SK-MEL-5 (cell line): ENCODE measurements at places on chromosomes 1 and 21.

GRCh38 chr1:200427744-200428143, 17.9 kb upstream of the ZNF281 start:
- no peak for DNase-seq

GRCh38 chr1:72547412-72547811, 265.1 kb upstream of the NEGR1 start:
- no peak for DNase-seq

- DNase-seq = no peak
These were observed 30.2 kb downstream of the LPAR3 start for GRCh38 chr1:84862810-84863251.

DNA sequence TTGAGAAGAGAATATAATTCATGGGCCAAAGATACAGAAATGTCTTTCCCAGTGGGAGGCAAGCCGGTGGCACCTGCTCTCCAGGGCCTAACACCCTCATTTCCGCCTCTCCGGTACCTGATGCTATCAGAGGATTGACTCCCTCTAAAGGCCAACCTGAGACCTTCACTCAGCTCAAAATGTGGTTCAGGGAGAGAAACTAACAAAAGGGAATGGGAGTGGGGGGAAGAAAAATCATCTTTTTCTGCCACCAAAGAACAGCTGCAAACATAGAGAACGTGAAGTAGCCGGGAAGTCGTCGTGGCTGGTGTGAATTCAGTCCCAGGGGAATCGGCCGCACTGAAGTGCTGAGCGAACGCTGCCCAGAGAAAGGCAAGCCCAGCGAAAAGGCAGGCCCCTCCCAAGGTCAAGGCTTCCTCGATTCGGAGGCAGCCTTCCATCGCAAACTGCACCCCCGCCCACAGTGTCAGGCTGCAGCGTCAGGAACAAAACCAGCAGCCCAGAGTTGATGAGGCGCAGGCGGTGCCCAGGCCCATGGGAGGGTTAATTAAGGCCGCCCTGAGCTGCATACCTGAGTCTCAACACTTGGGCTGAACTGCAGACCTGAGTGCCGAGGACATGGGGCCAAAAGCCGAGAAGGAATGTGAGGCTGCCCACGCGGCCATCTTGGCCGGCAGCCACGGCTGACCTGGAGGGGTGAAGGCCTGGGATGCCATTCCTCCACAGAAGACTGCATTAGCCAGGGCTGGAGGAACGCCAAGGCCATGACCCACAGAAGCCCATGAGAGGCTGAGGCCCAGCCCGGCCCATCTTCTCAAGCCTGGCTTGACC, 160.2 kb downstream of the PSMG1 start:
- no peak for DNase-seq

GRCh38 chr1:167332503-167332902, 111.8 kb downstream of the POU2F1 start:
- no peak for DNase-seq

GRCh38 chr1:223006917-223007648, 136.0 kb downstream of the TLR5 start:
- DNase-seq = no peak

- DNase-seq = no peak
These were observed 9.1 kb upstream of the C1QA start for GRCh38 chr1:22627331-22627730.

DNA sequence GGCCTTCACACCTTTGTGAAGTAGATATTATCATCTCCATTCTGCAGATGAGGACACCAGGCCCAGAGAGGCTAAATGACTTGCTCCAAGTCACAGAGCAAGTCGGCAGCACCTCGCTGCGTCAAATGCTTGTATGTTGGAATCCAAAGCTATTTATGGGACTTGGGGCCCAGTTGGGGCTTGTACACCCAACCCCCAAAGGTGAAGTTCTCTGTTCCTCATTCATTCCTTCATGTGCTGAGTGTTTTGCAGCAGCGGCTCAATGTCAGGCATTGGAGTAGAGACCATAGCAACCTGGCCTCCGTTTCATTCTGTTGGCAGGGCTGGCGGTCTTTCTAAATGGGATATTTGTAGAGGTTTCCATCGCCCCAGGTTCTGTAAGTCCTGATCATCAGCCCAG, 113.4 kb upstream of the SLC25A33 start:
- no peak for DNase-seq

- DNase-seq = no peak
These were observed 14.6 kb upstream of the AHDC1 start for GRCh38 chr1:27618341-27619082.

DNA sequence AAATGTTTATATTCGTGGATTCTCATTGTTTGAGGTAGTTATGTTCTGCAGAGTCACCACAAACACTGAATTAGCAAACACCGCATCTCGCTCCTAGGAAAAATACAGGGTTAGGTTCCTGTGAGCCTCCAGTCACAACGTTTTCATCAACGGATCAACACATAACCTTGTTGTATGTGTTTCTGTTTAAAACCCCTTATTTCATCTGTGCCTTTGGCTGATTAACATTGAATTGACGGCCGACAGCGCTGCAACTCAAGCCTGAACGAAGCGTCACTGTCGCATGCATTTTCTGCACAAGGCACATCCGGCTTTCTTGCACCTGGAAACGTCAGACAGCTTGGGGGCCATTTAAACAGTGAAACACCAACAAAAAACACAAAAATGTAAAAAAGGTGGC, 8.4 kb downstream of the SLC45A1 start:
- no peak for DNase-seq

DNA sequence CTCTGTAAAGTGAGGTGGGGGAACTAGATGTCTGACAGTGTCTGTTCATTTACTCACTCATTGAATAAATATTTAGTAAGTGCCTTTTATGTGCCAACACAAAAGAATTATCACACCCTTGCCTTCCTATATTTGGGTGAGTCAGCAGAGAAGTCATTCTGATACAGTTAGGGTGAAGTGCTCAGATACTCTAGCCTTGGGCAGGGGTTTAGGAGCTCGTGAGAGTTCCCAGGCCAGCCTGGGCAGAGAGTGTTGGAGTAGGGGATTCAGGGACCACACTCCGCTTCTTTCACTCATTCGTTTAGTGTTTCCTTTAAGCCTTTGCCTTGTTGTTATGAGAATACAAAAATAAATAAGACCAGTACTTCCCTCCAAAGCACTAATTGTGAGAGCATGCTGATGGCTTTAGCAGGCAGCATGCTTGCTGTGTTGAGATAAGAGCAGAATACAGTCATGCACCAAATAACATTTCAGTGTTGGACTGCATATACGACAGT, 83.9 kb downstream of the DYRK1A start:
- no peak for DNase-seq

DNA sequence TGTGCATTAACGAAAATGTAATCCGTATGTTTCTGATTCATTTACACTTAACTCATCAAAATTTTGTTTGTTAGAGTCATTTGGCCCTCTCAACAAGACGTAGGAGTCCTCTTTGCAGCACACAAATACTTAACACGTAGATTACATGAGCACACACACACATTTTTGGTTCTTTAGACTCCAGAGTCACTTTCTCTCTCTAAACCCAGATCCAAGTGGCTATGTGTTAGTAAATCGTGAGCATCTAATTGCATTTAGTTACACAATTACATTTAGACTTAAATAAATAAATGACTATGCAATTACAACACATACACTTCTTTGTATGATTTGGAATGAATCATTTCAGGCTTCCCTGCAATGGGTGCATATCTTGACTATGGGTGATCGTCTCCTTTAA, 109.0 kb upstream of the GREM2 start:
- DNase-seq = no peak

- no peak for DNase-seq
These were observed 36.2 kb downstream of the CELF3 start for GRCh38 chr1:151680391-151680790.

DNA sequence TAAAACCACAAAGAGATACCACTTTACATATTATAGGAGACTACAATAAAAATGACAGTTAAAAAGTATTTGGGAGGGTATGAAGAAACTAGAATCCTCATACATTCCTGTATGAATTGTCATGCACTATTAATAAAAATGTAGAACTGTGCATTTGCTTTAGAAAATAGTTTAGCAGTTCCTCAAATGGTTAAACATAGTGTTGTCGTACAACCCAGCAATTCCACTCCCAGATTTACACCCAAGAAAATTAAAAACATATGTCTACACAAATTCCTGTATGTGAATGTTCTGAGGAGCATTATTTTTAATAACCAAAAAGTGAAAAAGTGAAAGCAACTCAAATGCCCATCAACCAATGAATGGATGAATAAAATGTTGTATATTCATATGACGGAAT, 23.1 kb upstream of the PDE4B start:
- no peak for DNase-seq

DNA sequence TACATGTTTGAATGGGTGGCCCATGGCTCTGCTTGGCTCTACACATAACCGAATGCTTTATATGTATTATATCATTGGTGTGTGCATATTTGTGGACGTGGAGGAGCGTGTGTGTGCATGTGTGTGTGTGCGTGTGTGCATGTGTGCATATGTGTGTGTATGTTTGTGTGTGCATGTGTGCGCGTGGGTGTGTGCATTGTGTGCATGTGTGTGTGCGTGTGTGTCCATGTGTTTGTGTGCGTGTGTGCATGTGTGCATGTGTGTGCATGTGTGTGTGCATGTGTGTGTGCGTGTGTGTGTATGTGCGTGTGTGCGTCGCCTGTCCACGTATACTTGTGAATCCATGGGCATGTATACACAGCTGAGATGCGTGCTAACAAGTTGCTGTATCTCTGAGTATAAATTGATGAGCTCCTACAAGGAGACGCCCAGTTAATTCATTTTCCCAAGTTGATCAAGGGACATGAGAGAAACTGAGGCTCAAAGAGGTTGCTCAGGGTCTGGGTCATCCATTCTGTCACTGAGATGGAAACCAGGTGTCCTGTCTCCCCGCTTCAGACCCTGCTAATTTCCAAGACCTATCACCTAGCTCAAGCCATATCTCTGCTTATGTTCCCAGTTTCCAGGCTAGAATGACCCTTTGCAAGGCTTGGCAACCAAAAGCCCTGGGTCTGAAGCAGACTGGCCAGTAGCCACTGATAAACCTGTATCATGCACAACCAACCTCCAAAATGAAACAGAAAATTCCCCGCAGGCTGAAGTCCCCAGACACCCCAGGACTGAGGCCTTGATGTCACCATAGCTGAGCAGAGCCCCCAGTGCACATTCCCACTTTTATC, 2.8 kb upstream of the CTRC start:
- DNase-seq = no peak

DNA sequence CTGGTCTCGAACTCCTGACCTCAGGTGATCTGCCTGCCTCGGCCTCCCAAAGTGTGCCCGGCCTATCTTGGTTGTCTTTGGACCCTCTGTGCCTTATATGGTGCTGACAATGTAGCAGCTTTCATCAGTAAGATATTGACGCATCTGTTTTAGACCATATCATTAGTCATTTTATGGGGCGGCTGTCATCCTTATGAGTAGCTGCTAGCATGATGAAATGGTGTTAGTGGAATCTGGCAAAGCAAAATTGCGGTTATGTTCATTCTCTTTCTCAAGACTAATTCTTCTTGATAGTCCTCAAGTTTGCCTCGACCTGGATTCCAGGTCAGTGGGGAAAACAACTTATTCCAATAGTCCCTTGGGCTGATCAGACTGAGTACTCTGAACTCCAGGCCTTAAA, 199.9 kb downstream of the PRDM2 start:
- DNase-seq = no peak

DNA sequence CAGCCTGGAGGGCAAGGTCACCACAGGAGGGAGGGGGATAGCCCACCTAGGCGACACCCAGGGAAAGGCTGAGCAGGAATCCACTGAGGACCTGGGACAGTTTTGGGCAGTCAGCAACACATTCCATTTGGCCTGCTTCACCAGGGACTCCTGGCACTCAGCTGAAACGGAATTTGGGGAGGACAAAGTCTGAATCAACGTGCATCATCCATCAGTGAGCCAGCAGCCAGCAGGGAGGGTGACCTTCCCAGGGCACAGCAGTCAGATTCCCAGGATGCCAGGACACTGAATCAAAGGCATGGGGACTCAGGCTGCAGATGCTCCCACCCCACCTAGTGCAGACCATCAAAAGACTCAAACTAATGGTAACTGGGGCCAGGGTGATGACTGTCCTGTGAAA, 4.6 kb downstream of the SH3BP5L start:
- no peak for DNase-seq

DNA sequence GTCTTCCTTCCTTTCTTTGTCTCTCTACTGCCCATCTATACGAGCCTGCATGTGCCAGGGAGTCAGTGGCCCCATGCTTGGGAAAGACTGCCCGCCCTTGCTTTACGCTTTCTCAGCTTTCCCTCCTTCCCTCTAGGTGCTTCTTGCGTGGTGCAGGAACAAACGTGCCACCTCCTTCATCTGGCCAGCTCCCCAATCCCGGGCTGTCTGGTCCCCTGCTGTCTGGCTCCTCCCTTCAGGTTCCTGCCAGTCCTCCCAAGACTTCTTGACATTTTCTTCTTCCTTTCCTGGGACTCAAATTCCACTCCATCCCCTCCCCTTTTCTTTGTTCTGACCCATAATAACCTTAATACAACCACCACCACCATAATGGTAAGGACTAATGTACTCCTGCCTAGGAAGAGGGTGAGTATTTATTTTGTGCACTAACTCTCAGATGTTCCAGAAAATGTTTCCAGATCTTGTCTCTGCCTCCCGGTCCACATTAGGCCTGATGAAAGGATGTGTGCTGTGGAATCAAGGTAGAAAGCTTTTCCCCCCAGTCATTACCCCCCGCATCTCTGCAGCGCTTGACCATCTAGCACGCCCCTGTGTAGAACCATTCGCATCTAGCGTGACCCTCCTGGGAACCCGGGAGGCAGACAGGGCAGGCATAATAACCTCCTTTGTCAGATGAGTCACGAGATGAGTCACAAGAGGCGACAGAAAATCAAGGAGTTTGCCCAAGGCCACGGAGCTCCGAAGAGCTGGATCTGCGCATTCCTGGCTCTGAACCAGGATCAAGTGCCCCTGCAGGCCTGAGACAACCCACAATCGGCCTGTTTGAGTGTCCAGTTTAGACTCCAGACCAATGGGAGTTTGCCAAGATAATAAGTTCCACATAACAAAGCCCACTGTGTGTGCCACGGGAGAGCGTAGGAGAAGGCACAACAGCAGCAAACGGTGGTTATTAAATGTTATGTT, 60.1 kb upstream of the NEK2 start:
- peak; percentile 100 for DNase-seq

DNA sequence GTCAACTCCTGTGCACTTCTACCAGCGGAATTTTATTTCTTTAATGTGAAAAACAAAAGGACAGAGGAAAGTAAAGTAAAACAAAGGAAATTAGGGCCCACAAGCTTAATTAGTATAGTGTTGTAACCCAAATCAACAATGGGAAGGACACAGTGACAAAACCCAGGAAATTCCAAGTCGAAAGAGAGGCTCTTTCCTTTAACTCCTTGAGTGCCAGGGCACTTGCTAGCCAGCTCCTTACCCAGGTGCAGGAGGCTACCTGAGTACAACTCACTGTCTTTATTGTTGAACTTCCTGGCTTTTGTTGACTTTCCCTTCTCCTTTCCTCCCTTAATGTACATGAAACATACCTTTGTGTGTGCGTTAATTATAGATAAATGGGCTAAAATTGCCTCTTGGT, 55.0 kb downstream of the PEX14 start:
- no peak for DNase-seq

- no peak for DNase-seq
These were observed 266.9 kb downstream of the PTPRU start for GRCh38 chr1:29502911-29503840.
